ENCODE measurements at places on chromosomes 7 and 10.

DNA sequence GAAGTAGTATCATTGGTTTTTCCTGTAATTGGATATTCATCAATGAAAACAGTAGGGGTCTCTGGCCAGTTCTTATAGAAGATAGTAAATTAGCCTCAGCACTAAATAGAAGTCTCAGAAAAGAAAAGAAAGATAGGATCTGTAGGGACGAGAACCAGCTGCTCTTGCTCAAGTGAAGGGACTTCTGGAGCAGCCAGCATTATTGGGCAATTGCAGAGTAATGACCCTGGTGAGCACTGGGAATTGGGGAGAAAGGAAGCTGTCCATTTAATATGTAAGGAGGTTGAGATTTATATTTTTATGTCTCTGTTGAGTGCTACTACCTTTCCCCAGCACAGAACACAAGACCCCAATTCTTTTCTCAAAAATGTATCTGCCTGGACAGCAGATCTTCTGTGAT, 61.2 kb upstream of the WNT16 start:
- DNase-seq = peak; percentile 50

DNA sequence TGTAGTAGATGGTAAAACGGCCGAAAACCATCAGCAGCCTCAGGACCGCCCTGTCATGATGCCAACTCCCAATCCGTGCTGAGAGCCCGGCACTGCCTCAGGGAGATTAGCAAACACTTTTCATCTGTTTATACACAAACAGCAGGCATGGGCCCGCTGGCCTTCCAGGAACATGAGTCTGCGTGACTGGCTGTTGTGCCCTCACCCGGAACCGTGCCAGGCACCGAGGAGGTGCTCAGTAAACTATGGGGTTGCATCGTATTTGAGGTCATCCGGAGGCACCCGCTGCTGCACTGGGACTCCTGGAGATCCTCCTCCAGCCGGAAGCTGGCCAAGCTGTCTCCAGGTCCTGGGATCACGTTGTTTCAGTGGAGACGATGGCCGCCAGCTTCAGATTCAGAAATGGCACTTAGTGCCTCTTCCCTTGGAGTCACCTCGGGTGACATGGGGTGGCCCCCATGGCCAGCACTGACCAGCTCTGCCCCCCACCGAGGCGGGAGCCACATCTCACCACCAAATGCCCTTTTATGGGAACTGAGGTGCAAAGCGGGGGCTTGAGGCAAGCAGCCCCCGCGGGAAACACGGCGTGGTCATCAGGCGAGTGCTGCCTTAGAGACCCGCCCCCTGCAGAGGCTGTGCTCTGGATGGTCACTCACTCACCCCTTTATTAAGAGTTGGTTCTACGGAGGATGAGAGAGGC, 585.9 kb downstream of the PTPRN2 start:
- DNase-seq = no peak

DNA sequence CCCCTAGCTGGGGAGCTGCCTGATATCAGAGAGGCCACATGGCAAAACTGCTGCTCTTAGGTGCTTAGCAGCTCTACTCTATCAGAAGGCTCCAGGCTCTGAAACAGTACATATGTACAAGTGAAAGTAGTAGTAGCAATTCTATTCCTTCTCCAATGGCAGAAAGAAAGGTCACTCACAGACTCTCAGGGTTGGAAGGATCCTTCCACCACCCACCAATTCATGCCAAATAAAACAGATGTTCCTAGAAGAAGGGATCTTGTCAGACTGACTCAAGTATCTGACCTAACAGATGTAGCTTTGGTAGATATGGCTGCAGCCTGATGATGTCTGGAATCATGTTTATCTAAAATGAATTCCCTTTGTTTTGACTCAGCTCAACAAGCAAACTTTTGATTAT, 8.0 kb upstream of the ALDH18A1 start:
- no peak for DNase-seq

- DNase-seq = no peak
These were observed 59.7 kb upstream of the CCDC6 start for GRCh38 chr10:59965899-59966650.

DNA sequence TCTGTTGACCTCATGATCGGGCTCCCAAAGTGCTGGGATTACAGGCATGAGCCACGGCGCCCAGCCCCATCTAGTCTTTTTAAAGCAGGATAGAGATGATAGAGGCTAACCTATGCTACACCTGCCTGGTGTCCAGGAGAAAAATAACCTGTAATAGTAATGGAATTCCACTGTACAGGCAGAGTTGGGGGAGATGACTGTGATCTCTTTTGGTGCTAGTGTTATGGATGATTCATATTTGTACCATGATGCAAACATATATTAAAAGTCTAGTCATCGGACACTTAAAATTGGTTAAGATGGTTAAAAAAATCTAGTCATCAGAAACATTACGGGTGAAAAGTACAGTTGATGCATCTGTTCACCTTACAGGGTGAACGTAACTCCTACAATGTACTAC, 6.1 kb upstream of the SAR1A start:
- no peak for DNase-seq

- no peak for DNase-seq
These were observed 180.3 kb upstream of the HDAC9 start for GRCh38 chr7:18315241-18315640.

GRCh38 chr7:17725821-17726220, 214.5 kb downstream of the SNX13 start:
- no peak for DNase-seq

DNA sequence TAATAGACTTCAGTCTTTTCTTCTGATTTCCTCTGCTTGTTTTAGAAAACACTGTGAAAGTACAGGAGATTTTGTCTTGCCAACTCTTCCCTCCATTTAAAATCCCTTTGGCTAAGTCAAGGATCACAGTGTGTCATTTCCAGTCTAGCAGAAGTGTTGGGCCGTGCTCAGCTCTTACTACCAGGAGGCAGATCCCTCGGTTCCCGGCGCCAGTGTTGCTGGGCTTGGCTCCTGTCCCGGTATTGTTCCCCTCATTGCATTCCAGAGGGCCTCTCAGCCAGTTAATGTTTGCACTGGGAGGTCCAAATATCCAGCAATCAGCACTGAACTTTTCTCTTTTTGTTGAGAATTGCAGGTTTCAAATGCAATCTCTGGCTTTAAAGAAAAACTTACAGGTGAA, 612.1 kb upstream of the MGMT start:
- DNase-seq = no peak

DNA sequence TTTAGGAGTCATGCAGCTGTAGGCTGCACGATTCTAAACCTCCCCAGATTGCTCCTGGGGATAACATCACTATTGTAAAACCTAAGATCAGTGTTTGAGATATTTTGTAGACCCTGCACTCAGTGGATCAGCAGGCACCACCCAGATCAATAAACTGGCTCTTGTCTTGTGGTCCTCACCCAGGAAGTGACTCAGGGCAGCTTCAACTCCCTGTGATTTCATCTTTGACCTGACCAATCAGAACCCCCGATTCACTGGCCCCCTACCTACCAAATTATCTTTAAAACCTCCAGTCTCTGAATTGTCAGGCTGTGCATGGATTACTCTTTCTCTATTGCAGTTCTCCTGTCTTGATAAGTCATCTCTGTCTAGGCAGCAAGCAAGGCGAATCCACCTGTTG, 25.7 kb downstream of the ARL5B start:
- DNase-seq = no peak

GRCh38 chr10:21517134-21518031, 8.1 kb downstream of the SKIDA1 start:
- DNase-seq = peak; percentile 83

DNA sequence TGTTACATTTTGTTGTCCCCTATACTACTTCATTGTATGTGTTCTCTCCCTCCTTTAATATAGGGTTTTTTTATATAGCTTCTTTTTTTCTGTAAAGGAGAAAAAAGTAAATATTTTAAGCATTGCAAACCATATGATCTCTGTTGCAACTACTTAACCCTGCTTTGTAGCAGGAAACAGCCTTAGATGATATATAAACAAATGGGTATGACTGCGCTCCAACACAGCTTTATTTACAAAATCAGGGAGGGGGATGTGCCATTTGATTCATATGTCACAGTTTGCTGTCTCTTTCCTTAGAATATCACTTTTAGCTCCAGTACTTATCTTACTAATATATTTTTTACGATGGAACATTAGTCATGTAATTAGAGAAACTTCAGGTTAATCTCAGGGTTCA, 155.2 kb upstream of the GNAI1 start:
- DNase-seq = peak; percentile 74

- no peak for DNase-seq
These were observed 50.8 kb downstream of the SLIT1 start for GRCh38 chr10:97134983-97135382.

- peak; percentile 20 for DNase-seq
These were observed 9.0 kb upstream of the TAS2R3 start for GRCh38 chr7:141754939-141755338.

GRCh38 chr10:35876248-35876647, 234.2 kb upstream of the FZD8 start:
- DNase-seq = peak; percentile 22

DNA sequence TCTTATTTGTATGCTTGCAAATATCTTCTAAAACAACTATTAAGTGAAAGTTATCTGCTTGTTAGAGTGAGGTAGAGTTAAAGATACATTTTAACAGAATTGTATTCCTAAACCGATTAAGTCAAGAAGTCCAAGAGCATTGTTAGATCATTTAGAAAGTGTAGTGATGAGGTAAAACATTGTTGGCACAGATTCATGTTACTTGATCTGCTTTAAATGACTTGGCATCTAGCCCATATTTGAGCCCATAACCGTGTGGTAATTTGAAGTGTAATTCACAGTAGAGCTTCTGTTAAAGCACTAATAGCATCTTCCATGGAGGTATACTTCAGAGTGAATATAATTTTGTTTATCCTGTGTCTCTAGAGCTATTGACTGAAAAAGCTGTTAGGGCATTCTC, 62.1 kb downstream of the PTEN start:
- DNase-seq = no peak

GRCh38 chr10:95388109-95388471, 97.3 kb upstream of the PDLIM1 start:
- DNase-seq = no peak

GRCh38 chr10:127157089-127157488, 39.3 kb downstream of the INSYN2A start:
- DNase-seq = no peak

DNA sequence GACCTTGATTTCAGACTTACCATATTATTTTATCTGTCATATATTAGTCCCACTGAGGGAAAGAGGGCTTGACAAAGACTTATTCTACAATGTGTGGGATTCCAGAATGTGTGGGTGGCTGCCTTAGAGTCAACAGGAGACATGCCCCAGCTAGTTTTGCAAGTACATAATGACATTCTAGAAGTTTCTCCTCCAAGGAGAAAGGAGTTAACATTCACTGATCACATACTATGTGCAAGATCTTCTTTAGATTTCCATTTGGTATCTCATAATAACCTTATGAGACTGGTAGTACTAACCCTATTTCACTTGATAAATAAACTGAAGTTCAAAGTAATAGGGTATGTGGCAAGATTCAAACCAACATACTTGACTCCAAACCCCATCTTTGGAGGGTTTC, 25.2 kb downstream of the IRF5 start:
- DNase-seq = no peak

DNA sequence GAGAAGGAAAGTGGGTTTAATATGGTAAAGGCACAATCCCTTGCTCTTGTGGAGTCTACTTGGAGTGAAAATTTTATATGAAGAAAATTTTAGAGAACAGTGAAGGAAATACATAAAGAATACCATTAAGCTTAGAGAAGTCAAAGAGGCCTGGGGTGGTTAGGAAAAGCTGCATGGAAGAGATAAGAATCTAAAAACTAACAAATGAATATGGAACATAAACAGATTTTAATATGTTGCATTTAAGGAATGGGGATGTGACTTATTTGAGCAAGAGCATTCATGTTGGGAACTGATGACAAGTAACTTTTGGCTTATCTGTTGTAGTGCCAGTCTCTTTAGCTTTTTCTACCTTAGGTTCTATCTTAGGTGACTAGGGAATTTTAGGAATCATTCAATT, 31.0 kb downstream of the AHR start:
- DNase-seq = peak; percentile 27
